GM12891 (cell line): ENCODE measurements at places on chromosomes 2 and 18.

- no peak for DNase-seq
Observed at GRCh38 chr2:6730003-6730402, 135.7 kb downstream of the CMPK2 start.

- no peak for DNase-seq
Observed at GRCh38 chr2:176614049-176614448, 344.8 kb downstream of the MTX2 start.

- no peak for DNase-seq
Observed at GRCh38 chr18:76821356-76821874, 942 bp upstream of the ZNF236 start.

- no peak for DNase-seq
Observed at GRCh38 chr2:3168230-3168891, 209.3 kb downstream of the EIPR1 start.

- DNase-seq, result no peak
Observed at GRCh38 chr18:59268127-59268720, 5.0 kb downstream of the RAX start.

- DNase-seq, result no peak
Observed at GRCh38 chr2:188971432-188971861, 2.7 kb upstream of the COL3A1 start.

DNA sequence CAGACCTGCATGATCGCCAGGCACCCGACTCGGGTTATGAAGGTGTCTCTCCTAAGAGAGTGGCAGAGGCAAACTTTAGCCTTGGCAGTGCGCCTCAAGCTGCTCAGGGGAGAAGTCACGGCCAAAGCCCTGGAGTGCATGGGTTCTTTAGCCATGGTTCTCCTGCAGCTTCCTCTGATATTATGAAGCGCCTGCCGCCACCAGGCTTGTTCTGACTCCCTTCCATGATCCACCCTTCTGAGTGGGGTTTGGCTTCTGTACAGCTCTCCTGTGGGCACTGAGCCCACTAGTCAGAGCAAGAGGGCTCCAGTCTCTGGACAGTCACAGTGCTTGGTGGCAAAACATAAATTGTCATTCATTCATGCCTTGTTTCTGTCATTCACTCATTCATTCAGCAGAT is 25.9 kb upstream of the TMBIM1 start:
- DNase-seq, result no peak

DNA sequence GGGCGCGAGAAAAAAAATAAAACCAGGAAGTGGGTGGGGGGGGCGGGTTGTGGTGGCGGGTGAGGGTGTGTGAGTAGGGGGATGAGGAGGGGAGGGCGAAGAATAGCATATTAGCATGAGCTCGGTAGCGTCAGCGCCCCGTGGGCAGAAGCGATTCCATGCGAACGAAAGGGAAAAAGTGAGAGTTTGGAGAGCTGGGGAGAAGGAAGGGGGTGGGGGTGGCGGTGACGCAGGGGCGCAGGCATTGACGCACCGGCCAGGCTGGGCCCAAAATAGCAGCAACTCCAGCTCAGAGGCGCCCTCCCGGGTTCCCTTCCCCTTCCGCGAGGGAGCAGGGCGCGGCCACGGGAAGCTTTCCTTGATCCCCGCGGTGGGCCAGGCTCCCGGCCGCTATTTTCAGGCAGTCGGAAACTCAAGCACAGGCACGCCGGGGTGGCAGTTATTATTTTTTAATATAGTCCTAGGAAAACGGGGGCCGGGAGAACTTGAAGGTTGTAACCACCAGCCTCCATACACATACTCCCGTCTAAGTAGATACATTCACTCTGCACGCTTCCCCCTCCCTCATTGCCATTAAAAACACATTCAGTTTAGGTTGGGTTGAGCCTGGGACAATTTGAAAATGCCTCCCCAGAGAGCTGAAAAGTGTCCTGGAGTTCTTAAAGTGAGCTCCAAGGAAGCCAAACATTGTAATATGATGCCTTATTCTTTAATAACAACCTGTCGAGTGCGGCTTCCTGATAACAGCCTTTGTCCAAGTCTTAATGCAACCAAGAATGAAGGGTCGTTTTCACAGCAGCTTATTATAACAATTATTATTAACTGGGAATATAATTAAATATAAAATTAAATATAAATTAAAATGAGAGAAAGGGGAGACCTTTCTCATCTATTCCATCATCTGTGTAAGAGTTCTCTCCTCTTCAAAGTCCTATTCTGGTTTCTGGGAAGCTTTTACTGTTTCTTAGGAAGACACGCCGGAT is 2.3 kb upstream of the NR4A2 start:
- DNase-seq, result no peak

DNA sequence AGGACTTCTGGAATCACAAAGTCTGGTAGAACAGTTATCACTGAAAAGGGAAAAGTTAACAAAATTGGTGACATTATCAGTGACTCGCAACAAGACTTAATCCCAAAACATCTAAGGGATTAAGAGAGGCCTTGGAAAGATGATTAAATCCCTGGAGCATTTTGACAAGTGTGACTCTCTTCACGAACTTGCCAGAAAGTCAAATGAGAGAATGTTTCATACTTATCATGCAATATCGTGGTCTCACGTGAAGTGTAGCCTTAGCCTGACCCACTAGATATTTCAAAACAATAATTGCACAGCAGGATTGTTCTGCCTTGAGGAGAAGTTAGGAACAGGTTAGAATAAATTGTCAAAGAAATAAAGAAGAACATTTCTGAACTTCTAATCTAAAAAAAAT is 104.5 kb downstream of the COL6A3 start:
- no peak for DNase-seq
